Bronchus fibroblast of lung (primary cell): ENCODE measurements at places on chromosomes 3 and 15. TPM values are rescaled to one million over a fixed set of nuclear protein-coding genes. Genes with fewer than 3 reads are reported as not detected.

Gene RTP1
- not detected in 2 replicates for total RNA-seq

Gene STXBP5L
- total RNA-seq, result not detected in 2 replicates

Gene ALDH1A2
- total RNA-seq, result 0.30 and 0.84 TPM in 2 replicates

Gene SAMD7
- total RNA-seq, result not detected in 2 replicates

Gene CD200R1
- total RNA-seq, result not detected in 2 replicates
